ENCODE measurements at places on chromosomes 4 and X.
A peak's percentile ranks its signal among the peaks of the same experiment; 100 is the strongest.

GRCh38 chrX:141468940-141469339 lies 115.6 kb downstream of the SPANXA1 start:
- no peak for DNase-seq

GRCh38 chr4:152850377-152850776 lies 70.6 kb downstream of the ARFIP1 start:
- peak; percentile 42 for DNase-seq

- no peak for DNase-seq
Observed at GRCh38 chrX:110045421-110045820, 42.5 kb downstream of the TMEM164 start.

DNA sequence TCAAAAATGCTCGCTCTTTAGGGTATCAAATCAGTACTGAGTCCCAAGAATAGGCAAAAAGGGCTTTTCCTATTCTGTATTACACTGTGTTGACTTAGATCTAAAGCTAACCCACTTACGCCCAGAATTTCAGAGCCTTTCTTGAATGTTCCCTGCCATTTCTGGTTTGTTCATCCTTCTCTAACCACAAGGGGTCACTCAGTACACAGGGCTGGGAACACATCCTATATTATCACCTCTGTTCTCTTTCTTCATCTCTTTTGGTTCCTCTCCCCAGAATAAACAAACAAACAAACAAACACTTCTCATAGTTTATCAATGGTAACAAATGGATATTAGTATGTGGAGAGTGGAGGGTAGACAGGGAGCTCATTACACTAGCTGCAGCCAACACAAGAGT lies 25.5 kb upstream of the MORC4 start:
- no peak for DNase-seq

- DNase-seq = no peak
Observed at GRCh38 chr4:12221031-12221430, 792.3 kb upstream of the HS3ST1 start.

Measured in stimulated activated CD4-positive, alpha-beta T cell treated with anti-CD3 and anti-CD28 coated beads, Interleukin-15, amount 100 ng/mL, for 24 hours (primary cell).